ENCODE measurements at places on chromosomes 3 and 15. TPM values are rescaled to one million over a fixed set of nuclear protein-coding genes. Genes with fewer than 3 reads are reported as not detected.

Gene HYAL1
- 1.6 TPM for polyA plus RNA-seq

Gene GOLGA6L22
- polyA plus RNA-seq: not detected

Gene RARRES1
- 1.1 TPM for polyA plus RNA-seq

Gene MORC1
- not detected for polyA plus RNA-seq

Gene MED12L
- polyA plus RNA-seq: 1.5 TPM

Gene TMEM43
- 36.2 TPM for polyA plus RNA-seq

Gene NLGN1
- 6.3 TPM for polyA plus RNA-seq

Gene PLIN1
- polyA plus RNA-seq: 3.3 TPM

Gene LRRFIP2
- 17.4 TPM for polyA plus RNA-seq

Gene GREM1
- polyA plus RNA-seq: 4.4 TPM

Gene GPR27
- 9.5 TPM for polyA plus RNA-seq

Gene CFAP100
- polyA plus RNA-seq: not detected

Gene USP50
- not detected for polyA plus RNA-seq

Gene GPR87
- polyA plus RNA-seq: not detected

Gene SNURF
- polyA plus RNA-seq: 5.7 TPM

Gene CYP11A1
- 1.1 TPM for polyA plus RNA-seq

Gene CSTA
- polyA plus RNA-seq: 0.51 TPM

Gene GUCA1C
- not detected for polyA plus RNA-seq

Gene TBCCD1
- 10.1 TPM for polyA plus RNA-seq

Gene RPP14
- polyA plus RNA-seq: 4.1 TPM

Gene TUSC2
- polyA plus RNA-seq: 27.4 TPM

Gene ATP13A5
- not detected for polyA plus RNA-seq

Gene PFN2
- polyA plus RNA-seq: 317 TPM

Gene NPAP1
- not detected for polyA plus RNA-seq

Gene CERS3
- not detected for polyA plus RNA-seq

Gene CHMP2B
- polyA plus RNA-seq: 22.9 TPM

Gene MBNL1
- 8.0 TPM for polyA plus RNA-seq

Gene SPTBN5
- 0.12 TPM for polyA plus RNA-seq

Gene TOMM70
- polyA plus RNA-seq: 32.7 TPM

Gene TGM4
- not detected for polyA plus RNA-seq

Gene TRAIP
- 6.8 TPM for polyA plus RNA-seq

Gene CLDN18
- polyA plus RNA-seq: not detected

Gene C3orf80
- polyA plus RNA-seq: 1.1 TPM
